ENCODE measurements at places on chromosomes 7 and 10.

DNA sequence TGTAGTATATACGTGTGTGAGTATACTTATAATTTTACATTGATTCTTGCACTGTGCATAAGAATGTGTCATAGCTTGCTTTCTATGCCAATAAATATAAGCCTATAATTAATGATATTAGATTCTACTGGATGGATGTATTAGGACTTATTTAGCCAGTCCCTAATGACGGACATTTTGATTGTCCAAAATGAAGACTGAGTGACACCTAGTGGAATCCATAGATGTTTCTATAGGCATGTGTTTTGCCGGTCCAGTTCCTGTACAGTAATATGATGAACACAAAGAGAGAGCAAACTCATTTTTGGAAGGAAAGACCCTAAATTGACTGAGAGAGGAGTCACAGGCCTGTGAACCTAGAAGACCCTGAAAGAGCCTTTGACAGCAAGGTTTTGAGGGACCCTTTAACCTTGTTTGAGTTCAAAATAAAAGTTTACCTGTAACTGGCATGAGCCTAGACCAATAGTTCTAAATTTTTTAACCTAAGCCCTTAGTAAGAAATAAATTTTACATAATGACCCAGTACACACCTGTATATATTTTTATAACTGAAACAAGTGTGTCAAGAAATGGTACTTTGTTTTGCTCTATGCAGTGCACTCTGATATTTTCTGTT is 42.4 kb upstream of the AGBL3 start:
- DNase-seq: no peak

- DNase-seq: no peak
Measured at GRCh38 chr10:124609698-124610097, 134.5 kb downstream of the FAM53B start.

DNA sequence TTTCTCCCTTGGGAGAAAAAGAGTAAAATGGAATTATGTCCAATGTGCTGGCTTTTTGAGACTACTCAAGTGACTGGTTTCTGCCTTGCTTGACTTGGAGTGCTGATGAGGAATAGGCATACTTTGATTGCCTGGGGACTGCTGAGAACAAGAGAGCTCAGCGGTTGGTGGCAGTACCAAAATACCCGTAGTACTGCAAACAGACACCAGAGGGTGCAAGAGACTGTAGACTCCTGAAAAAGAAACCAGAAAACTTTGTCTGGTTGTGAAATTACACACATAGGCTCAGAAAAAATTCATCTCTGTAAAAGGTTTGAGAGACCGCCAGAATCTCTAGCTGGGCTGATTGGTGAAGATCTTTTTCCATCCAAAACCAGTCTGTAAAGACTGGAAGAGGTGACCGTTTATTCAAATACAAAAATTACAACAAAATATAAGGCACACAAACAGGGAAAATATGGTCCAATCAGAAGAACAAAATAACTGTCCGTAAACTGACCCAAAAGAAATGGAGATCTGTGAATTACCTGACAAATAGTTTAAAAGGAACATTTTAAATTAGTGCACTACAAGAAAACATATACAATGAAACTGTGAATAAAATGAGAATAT is 18.5 kb downstream of the BICC1 start:
- DNase-seq: no peak

GRCh38 chr7:114548081-114548980 is 133.7 kb downstream of the FOXP2 start:
- no peak for DNase-seq

- DNase-seq: no peak
Measured at GRCh38 chr7:50567715-50568261, 2.6 kb upstream of the DDC start.

DNA sequence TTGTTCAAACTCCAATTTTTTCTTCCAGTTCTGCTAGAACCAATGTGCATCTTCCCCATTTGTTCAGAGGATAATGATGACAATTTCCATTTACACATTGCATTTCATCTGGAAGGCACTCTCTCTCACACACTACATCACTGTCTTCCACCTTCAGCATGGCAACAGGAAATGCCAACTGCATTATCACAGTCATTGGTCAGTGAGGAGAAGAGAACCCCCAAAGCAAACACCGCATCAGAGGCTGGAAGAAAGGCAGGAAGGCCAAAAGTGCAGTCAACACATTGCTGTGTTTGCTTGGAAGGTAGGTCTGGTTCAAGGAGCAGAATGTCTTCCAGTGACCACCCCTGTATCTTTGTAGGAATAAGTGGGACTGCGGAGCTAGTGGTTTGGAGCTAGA is 192.2 kb upstream of the RHOBTB1 start:
- DNase-seq: no peak

- no peak for DNase-seq
Measured at GRCh38 chr10:26410356-26410755, 27.8 kb upstream of the APBB1IP start.

DNA sequence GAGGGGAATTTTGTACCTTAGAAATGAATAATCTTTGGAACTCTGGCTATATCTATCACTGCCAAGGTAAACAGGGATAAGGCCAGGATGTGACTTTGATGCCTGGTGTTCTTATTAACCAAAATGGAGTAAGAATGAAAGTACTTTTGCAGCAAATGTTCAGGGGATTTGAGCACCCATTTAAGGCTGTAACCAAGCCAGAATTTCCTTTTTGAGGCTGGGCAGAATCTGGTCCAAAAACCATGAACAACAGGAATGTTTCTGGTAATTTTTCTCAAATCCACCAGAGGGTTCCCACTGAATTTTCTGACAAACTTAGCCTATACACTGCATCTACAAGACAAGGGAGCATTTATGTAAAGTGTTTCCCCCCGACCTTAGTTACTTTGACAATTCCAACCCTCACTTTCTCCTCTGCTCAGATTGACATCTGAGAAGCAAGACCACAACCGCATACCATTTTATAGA is 120.6 kb downstream of the BAMBI start:
- DNase-seq: no peak

- DNase-seq: no peak
Measured at GRCh38 chr10:110546499-110547110, 20.9 kb upstream of the SMC3 start.

- DNase-seq: no peak
Measured at GRCh38 chr7:117347962-117348672, 25.3 kb upstream of the WNT2 start.

DNA sequence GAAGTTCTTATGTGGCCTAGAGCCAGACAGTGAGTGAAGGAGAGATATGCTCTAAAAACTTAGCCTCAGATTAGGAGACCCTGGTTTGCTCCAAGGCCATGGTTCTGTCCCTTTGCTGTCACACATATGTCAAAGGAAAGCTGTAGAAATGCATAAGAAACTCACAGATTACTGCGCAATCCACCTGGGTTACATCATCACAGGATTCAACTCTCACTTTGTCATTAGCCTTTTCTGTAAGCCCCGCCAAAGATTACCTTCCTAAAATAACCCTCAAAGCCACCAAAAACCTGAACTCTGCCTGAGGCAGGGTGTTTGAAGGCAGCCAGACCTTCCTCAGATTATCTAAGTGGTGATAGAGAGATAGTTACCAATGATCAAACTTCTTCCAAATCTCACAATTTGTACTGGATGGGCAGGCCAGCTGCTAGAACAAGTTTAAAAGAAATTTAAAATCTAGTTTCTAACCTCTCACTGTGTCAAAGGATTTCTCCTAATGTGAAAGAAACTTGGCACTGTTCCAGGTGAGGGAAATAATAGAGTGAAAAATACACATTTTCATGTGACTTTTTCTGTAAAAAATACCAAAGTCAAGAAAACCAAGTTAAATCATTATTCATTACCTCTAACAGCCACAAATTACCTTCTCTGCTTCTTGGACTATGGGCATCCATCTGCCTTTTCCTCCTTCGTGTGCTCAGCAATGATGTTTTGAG is 567.2 kb downstream of the SUGCT start:
- DNase-seq: no peak

DNA sequence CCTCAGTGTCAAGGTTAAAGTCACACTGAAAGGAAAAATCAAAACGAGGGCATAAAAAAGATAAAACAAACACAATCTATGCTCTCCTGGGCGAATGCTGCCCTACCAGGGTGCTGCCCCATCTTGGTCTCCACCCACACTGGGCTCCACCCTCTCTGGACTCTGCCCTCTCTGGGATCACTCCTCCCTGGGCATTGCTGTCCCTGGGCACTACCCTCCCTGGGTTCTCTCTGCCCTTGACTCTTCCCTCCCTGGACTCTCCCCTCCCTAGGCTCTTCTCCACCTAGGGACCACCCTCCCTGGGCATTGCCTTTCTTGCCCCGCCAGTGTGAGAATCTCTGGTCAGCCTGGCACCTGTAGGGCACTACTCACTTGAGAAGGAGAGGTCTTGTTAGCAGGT is 8.6 kb downstream of the GDF2 start:
- DNase-seq: no peak

- DNase-seq: no peak
Measured at GRCh38 chr10:26557641-26558014, 119.5 kb downstream of the APBB1IP start.

DNA sequence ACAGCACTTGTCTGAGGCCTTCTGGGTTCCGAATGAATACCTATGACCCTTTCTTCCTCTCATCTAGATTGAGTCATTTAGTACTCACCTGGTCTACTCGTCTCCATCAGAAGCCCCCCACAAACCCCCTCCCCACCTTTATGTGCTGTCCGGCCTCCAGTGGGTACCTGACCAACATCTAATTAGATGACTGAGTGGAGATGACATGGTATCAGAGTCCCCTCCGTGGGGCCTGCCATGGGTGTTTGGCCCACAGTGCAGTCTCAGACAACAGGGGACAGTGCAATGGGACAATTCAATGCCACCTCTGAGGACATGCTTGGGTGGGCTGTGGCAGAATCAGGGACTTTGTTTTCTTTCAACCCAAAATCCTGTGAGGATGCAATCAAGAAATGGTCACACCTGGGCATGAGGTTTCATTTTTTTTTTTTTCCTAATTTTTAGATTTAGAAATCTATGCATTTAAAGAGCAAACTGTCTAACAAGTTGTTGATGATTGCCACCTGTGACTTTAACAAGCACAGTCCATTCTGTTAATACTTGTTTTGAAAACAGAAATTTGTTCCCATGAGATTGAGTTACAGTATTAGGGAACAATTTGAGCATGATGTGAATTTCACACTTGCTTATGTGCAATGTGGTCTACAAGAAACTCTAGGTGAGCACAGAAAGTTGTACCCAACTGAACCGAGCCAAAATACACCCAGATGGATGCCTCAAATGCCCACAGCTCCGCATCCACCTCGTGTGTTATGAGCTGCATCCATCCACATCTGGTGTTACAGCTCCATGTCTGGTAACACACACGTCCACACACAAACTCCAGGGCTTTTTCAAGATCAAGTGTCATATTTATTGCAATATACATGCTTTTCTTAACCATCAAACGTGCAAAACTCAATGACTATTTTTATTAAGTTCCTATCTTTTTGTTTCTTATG is 27.5 kb downstream of the GPRIN2 start:
- DNase-seq: no peak

All from HS-27A (cell line).